ENCODE measurements at places on chromosomes 13 and 19. TPM values are rescaled to one million over a fixed set of nuclear protein-coding genes. Genes with fewer than 3 reads are reported as not detected.

- DNase-seq, result peak; percentile 57
- H3K27me3 ChIP-seq, result no peaks in the 10 kb centered on the region
- peak overlapping the region; percentile 89 for H3K4me3 ChIP-seq
These were observed 125.7 kb downstream of the TNFRSF19 start for GRCh38 chr13:23695711-23696464.

GRCh38 chr19:8593931-8594330 lies 16.6 kb downstream of the ADAMTS10 start:
- H3K4me3 ChIP-seq, result peak overlapping the region; percentile 30
- H3K4me1 ChIP-seq, result peaks cover 38% of the 10 kb centered on the region
- H3K27me3 ChIP-seq, result no peaks in the 10 kb centered on the region
- H3K36me3 ChIP-seq, result peaks cover 15% of the 10 kb centered on the region
- no peak for DNase-seq

DNA sequence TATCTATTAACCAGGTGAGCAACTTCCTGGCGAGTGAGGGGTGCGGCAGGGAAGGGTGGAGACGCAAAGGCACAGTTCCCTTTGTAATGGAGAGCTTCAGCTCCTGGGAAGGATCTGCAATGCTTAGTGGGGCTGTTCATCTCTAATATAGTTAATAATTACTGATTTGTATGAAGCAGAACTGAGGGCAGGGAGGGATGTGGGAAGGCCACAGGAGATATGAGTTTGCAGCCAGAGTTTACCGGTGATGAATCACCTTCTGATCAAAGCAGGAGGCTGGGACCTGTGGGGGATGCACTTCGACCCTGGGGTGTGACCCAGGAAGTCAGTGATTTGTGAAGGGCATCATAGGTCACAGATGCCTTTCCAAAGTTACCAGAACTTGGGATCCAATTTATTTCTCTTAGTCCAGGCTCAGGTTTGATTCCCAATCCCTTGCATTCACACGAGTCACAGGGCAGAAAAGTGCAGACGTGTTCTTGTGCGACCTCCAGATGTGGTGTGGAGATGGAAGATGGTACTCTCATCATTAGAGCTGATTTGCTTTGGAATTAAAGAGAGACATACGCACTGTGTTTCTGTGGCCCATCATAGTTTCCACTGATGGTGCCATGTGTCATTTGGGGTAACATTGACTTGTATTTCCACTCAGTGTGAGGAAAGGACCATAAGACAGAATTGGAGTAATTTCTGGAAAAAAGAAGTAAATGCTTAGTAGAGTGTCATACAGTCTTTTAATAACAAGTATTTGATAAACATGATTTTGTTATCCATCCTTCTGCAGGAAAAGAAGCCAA lies 55.0 kb downstream of the LRCH1 start:
- H3K4me1 ChIP-seq, result peaks cover 55% of the 10 kb centered on the region
- H3K4me3 ChIP-seq, result no peak overlapping the region
- no peaks in the 10 kb centered on the region for H3K36me3 ChIP-seq
- no peak for DNase-seq
- no peaks in the 10 kb centered on the region for H3K27me3 ChIP-seq

- no peaks in the 10 kb centered on the region for H3K4me1 ChIP-seq
- peaks cover 2% of the 10 kb centered on the region for H3K27me3 ChIP-seq
- no peaks in the 10 kb centered on the region for H3K36me3 ChIP-seq
- no peak overlapping the region for H3K27ac ChIP-seq
- no peak overlapping the region for H3K4me3 ChIP-seq
- DNase-seq, result no peak
These were observed 61.5 kb upstream of the ZNF536 start for GRCh38 chr19:30310602-30311263.

Gene F2RL3
- total RNA-seq, result not detected

- no peak overlapping the region for H3K4me3 ChIP-seq
- H3K36me3 ChIP-seq, result peaks cover 41% of the 10 kb centered on the region
- DNase-seq, result no peak
These were observed 28.9 kb downstream of the NBEA start for GRCh38 chr13:34970961-34971360.

GRCh38 chr19:6500837-6501739 lies 1.0 kb downstream of the TUBB4A start:
- peaks cover 2% of the 10 kb centered on the region for H3K27me3 ChIP-seq
- peak overlapping the region; percentile 89 for H3K4me3 ChIP-seq
- peaks cover 2% of the 10 kb centered on the region for H3K36me3 ChIP-seq
- DNase-seq, result no peak

Gene IZUMO2
- total RNA-seq, result not detected

Data from naive thymus-derived CD8-positive, alpha-beta T cell (primary cell).